ENCODE measurements at places on chromosomes 12 and 14.

DNA sequence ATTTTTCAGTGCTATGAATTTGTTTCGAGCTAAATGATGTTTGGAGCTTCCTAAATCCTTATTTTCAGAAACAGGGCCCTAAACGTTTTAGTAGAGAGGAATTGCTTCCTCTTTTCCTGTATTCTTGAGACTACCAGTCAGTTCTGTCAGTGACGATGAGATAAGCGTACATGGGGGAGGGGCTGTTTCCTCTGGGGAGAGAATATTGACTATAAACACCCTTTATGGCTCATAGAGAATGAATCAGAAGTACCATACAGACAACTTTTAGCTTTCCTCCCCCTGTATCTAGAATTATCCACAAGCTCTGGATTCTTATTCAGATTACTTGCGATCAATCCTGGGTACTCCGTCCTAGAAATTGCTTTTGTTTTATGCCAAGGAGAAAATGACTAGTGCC, 5.1 kb downstream of the TBK1 start:
- no peak for DNase-seq

GRCh38 chr14:78022059-78022458, 148.1 kb upstream of the NRXN3 start:
- DNase-seq, result peak; percentile 87

DNA sequence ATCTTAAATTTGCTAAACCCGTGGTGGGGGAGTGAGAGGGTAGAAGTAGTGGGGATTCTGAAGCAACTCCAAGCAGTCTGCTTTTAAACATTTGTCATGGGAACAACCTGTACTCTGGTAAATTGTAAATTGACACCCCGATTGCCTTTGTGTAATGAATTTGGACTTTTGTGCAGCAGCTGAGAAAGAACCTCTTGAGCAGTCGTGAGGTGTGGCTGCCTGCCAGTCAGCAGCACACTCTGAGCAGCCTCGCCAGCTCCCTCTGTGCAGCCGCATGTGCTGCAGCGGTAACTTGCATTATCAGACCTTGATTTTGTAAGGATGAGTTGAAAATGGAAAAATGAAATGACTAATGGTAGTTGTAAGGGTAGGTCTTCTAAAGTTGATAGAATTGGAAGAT, 74.3 kb downstream of the SUSD6 start:
- DNase-seq, result peak; percentile 96

DNA sequence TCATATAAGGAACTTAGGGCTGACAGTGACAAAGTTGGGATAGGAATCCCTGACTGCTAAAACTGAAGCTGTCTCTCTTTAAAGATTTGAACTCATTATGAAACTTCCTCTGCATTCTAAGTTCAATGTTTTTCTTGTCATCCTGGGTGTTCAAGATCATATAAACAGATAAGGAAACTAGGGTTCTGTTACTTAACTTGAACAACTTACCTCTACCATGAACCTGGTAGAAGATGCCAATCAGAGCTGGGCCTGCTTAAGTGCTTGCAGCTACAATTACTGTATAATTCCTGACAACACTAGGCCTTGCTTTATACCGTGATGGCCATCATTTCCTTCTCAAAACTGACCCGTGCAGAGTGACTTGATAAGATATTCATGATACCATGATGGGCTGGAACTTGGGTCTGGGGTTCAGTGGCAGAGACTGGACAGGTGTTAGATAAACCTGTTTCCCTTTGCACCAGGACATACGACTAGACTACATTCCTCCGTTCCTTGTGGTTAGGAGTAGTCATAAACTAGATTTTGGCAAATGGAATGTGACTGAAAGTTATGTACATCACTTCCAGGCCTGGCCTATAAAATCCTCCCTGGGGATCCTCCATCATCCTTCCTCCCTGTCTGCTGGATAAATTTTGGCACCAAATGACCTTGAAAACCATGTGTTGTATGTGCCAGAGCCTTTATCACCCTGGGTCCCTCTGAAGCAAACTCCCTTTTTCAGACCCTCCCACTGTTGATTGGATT, 172.2 kb upstream of the PRICKLE1 start:
- no peak for DNase-seq

GRCh38 chr12:7797698-7798398, 8.6 kb downstream of the NANOG start:
- DNase-seq, result no peak

- no peak for DNase-seq
Observed at GRCh38 chr12:109222062-109222461, 87.0 kb downstream of the FOXN4 start.

- DNase-seq, result no peak
Observed at GRCh38 chr14:89241257-89241656, 175.8 kb downstream of the FOXN3 start.

DNA sequence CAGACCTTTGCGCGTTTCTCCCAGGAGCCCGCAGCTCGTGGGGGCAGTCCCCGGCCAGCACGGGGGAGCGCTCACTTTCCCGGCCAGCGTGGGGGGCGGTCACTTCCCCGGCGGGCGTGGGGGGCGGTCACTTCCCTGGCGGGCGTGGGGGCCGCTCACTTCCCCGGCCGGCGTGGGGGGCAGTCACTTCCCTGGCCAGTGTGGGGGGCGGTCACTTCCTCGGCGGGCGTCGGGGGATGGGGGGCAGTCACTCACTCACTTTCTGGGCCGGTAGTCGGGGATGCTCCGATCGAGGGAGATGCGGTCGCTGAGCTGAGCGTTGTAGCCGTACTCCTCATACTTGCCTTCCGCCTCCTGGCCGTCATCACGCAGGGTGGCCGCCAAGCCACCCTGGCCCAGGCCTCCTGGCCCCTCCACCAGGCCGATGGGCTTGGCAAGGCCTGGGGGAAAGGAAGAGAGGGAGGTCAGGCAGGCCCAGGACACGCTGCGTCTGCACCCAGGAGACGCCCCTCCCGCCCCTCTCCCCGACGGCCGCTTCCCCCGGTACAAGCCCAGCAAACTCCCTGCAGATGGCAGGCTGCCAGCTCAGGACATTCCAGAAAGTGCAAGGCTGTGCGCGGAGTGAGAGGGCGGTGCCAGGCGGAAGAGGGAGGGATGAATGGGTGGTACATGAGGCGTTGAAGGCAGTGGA, 43.3 kb downstream of the GALNT9 start:
- DNase-seq, result no peak

DNA sequence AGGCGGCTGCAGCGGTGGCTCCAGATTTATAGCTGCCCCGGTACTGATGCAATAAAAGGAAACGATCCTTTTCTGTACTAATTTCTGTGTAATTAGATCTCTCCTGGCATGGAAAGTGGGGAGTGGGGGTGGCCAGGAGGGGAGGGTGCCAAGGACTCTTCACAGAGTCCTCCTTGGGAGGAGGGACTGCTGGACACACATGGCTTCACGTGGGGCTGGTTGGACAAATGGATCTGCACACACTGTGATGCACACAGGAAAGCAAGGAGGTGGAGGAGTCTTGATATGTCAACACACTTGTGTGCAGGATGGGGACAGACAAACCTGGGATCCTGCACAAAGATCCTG, 23.8 kb upstream of the ATP5MC2 start:
- DNase-seq, result no peak

DNA sequence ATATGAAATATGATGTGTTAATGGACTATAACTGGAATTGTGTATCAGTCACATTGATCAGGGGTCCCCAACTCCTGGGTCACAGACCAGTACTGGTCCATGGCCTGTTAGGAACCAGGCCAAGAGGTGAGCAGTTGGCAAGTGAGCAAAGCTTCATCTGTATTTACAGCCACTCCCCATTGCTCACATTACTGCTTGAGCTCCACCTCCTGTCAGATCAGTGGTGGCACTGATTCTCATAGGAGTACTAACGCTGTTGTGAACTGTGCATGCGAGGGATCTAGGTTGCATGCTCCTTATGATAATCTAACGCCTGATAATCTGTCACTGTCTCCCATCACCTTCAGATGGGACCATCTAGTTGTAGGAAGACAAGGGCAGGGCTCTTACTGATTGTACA, 72.3 kb downstream of the CDK17 start:
- no peak for DNase-seq

DNA sequence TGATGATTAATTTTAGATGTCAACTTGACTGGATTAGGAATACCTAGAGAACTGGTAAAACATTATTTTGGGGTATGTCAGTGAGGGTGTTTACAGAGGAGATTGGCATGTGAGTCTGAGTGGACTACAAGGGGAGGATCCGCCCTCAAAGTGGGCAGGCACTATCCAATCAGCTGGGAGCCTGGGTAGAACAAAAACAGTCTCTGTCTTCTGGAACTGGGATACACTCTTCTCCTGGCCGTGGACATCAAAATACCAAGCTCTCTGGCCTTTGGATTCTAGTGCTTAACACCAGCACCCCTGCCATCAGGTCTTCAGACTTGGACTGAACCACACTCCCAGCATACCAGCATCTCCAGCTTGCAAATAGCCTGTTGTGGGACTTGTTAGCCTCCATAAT, 4.4 kb upstream of the SCAF11 start:
- DNase-seq, result no peak

GRCh38 chr12:4112734-4113325, 160.7 kb upstream of the CCND2 start:
- no peak for DNase-seq

DNA sequence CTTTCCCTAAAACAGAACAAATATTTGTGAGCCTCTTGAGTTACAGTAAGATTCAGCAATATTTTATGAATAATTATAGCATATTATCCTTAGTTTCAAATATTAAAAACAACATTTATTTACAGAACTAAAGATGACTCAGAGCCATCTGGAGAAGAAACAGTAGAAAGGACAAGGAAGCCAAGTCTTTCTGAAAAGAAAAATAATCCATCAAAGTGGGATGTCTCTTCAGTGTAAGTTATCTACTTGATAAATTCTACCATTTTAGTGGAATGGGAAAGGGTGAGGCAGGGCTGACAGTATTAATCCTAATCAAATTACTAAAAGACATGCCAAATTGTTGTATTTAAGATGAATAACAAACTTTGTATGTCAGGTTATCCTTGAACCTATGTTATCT, 88.1 kb downstream of the DNAI7 start:
- DNase-seq, result no peak

GRCh38 chr14:99741227-99741976, 51.8 kb upstream of the EML1 start:
- DNase-seq, result no peak

DNA sequence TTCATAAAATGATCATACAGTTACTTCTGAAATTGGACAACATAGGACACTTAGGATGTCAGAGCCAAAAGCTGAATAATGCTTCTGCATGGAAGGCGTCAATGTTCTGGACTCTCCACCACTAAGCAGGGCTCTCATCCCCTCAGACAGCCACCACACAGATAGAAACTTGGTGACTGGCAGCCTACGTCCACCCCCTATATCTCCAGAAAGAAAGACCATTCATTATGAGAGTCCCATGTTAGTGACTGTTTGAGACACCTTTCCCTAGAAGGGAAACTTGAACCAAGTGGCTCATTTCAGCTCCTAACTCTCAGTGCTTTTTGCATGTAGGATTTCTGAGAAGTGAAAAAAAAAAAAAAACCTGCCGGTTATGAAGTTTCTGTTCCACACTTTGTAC, 251.0 kb upstream of the FKBP4 start:
- no peak for DNase-seq

DNA sequence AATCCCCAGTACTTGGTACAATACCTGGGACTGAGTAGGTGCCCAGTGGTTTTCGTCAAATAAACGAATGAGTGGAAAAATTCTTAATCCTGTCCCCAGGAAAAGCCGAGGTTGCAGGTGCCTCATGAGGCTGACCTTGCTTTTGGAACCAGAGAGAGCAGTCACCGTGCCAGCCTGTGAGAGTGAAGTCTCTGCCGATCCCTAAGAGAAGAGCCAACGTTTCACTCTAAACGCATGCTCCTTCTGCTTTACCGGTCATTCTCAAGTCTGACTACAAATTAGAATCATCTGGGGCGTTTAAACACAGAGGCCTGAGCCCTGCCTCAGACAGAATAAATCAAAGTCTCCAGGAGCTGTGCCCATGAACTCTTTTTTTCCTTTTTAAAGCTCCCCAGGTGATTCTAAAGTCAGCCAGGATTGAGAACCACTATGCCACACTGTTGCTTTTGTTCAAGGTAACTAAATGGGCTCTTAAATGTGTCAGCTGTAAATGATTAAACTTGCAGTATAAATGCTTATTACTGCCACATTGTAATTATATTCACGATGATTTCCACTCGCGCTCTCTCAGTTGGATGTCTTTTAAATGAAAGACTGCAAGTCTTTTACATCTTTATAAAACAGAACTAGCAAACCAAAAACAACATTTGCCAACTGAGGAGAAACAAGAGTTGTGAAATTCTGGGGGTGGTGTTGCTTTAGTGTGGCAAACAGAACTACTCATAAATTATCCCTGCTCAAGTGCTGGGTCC, 26.9 kb downstream of the TCP11L2 start:
- DNase-seq, result no peak

DNA sequence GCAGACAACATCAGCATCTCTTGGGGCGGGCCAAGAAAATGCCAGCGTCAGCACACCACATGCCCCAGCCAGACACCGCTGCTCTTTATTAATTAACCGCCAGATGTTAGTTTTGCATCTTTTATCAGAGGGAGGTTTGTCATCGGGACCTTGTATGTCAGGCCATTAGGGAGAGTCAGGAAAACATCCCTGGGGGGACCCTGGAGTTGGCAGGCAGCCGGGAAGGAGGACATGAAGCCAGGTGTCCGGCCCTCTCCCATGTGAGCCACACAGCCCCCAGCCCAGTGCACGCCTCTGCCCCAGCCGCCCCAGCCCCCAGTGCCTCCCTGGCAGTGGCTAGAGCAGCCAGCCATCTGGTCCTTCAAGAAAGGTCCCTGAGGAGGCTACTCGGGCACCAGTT, 56.9 kb upstream of the FAM222A start:
- no peak for DNase-seq

DNA sequence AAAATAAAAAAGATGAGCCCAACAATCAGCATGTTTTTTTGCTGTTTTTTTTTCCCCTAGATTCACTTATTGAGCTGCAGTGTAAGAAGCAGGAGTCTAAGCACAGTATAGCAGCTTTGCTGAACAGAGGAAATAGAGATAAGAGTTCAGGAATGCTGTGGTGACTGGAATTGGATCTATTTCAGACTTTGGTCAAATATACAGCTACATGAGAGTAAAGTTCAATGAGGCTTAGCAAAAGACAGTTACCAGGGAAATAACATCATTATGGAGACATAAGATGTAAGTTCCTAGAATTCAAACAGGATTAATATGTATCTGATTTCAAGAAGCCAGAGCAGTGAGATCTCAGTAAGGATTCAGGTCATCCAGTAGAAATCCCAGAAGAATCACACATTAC, 613.0 kb downstream of the RPS29 start:
- no peak for DNase-seq

GRCh38 chr12:61810486-61810885, 449.7 kb upstream of the USP15 start:
- no peak for DNase-seq
